ENCODE measurements at places on chromosomes 7 and 10.

- DNase-seq, result peak; percentile 97
These were observed 93.3 kb downstream of the CUL2 start for GRCh38 chr10:34996843-34997242.

DNA sequence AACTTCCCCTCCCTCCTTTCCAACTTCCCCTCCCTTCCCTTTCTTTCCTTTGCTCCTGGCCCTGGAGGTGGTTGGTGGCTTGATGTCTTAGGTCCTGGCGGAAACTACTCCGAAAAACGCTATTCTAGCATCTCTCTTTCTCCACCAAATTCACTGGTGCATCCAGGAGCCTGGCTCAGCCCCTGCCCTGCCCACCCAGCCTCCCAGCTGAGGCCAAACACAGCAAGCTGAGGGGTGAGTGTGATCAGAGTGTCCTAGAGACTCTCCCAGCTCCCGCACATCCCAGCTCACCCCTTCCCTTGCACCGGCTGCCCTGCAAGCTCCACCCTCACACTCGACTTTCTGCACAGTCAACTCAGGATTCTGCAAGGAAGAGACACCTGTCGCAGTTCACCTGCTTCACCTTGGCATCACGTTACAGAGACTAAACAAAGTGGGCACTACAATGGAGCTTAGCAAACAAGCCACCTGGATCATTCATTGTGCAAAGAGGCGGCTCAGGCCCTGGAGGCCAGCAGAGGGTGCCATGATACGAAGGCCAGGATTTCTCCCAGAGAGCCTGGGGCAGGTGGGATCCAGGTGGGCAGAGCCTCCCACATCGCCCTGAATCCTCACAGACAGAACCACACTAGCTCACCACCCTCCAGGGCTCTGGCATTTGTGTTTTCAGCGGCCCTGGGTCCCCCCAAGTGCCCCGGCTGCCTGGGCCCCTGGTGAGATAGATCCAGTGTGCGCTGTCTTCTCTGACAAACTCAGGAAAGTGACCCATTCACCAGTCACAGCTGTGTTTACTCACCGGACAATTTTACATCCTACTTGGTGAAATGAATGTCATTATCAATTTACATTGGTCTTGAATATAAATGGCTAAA is 169.6 kb downstream of the TCERG1L start:
- DNase-seq, result no peak

- DNase-seq, result no peak
These were observed 657 bp upstream of the TMEM178B start for GRCh38 chr7:141073173-141073640.

DNA sequence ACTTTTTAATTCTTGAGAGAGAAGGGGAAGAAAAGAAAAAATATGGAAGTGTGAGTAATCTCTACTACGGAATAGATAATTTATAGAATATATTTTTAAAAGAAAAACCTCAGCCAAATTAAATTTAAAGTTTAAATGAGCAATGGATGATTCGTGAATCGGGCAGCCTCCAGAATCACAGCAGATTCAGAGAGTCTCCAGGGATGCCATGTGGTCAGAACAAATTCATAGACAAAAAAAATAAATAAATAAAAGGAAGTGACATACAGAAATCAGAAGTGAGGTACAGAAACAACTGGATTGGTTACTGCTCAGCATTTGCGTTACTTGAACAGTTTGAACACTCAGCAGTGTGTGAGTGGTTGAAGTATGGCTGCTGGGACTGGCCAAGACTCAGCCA is 53.0 kb downstream of the PHYHIPL start:
- DNase-seq, result no peak

DNA sequence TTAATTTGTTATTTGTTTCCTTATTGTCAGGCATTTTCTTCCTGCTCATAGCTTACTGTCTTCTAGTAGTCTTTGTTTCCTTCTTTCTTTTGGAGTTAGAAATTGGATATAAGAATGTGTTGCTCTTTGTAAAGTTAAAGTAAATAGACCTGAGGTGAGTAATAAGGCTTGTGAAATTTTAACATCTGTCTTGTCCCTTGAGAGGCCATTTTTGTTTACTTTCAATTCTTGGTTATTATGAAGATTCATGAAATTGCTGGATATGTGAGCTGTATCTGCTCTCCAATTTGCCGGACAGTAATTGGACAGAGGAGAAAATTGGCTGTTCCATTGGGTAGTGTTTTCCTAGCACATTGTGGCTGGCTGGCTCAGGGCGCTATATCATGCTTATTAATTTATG is 260.7 kb downstream of the EXOC4 start:
- DNase-seq, result no peak

GRCh38 chr10:4838743-4839142 is 12.7 kb downstream of the AKR1E2 start:
- no peak for DNase-seq

GRCh38 chr7:48041653-48041970 is 6.3 kb downstream of the C7orf57 start:
- DNase-seq, result no peak

DNA sequence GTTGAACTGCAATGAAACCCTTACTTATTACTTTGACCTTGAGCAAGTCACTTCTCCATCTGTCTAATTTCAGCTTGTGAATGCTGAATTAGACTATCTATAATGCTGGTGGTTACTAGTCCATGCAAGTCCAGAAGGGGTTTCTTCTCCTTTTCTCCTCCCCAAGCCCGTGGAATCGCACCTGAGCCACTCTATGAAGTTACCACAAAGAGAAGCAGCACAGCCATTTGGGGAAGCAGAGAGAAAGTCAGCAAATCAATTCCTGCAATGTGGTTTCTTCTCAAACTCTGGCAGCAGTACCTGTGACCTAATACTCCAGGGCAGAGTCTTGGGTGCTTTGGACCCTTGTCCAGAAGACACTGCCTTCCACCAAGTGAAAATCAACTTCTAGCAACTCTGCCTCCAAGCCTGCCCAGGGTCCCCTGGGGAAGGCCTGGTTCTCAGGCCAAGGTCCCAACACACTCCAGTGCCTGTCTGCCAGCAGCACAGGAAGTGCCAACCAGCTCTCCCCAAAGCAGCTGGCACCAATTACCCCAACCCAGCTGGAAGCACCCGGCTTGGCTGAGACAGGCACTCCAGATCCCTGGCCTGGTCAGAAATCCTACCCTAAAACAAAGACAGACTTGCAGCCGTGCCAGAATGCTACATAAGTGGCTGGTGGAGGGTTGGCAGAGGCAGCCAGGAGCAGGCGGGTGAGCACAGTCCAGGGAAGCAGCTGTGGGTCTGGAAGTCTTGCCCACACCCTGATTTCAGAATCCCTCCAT is 200.3 kb downstream of the LSM5 start:
- no peak for DNase-seq

GRCh38 chr10:43396061-43396927 is 12.7 kb downstream of the HNRNPF start:
- peak; percentile 73 for DNase-seq

- no peak for DNase-seq
These were observed 22.3 kb downstream of the MDFIC start for GRCh38 chr7:114943953-114944744.

GRCh38 chr10:93872375-93873158 is 21.2 kb upstream of the SLC35G1 start:
- DNase-seq, result no peak

GRCh38 chr10:11685787-11686218 is 56.4 kb upstream of the ECHDC3 start:
- no peak for DNase-seq

GRCh38 chr7:53656881-53657280 is 621.4 kb downstream of the POM121L12 start:
- DNase-seq, result no peak

- no peak for DNase-seq
These were observed 669.4 kb downstream of the NRG3 start for GRCh38 chr10:82544377-82544776.

GRCh38 chr10:128469515-128469914 is 343.3 kb upstream of the MKI67 start:
- no peak for DNase-seq

GRCh38 chr10:133002685-133003084 is 60.3 kb upstream of the CFAP46 start:
- DNase-seq, result no peak

DNA sequence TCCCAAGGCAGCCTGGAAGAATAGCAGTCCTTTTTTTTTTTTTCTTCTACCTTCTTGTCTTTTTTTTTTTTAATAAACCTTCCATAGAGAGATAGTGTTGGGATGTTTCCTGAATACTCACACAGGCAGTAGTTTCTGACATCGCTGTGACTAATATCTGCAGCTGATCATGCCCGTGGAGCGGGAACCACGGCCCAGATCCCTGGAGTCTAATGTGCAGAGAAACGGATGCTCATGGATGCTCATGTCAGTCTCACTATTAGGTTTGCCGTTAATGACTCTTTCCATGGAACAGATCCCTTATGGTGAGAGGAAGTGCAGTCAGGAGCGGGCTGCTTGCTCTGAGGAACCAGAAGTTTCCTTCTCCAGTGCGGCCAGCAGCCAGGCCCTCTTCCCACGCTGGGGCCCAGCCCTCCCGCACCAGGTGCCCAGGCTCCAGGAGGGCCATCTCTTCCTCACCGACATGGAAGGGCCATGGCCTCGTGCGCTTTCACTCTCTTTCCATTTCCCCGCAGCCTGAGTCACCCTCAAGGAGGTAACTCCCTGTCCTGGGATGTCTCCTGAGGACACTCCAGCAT is 132.5 kb downstream of the WDR37 start:
- DNase-seq, result no peak

- DNase-seq, result no peak
These were observed 65.6 kb downstream of the PKD1L1 start for GRCh38 chr7:47882635-47883034.

GRCh38 chr7:79298145-79298760 is 155.2 kb downstream of the MAGI2 start:
- DNase-seq, result peak; percentile 7

- DNase-seq, result no peak
These were observed 24.3 kb upstream of the OPN4 start for GRCh38 chr10:86630079-86630478.

DNA sequence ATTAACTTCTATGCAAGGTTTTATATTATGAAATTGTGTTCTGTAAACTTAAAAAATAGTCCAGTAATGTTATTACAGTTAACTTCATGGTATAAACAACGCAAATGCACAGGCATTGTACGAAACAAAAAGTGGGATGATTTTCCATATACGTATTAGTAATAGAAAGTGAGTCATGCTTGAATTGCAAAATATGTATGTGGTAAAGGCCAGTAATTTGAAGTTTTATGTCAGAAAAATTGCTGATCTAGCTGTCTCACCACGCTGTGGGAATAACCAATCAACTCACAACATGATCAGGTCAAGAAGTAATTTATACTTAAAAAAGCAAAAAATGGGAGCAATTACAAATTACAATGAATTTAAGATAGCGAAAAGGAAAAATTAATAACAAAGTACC is 37.0 kb upstream of the GLI3 start:
- DNase-seq, result no peak

DNA sequence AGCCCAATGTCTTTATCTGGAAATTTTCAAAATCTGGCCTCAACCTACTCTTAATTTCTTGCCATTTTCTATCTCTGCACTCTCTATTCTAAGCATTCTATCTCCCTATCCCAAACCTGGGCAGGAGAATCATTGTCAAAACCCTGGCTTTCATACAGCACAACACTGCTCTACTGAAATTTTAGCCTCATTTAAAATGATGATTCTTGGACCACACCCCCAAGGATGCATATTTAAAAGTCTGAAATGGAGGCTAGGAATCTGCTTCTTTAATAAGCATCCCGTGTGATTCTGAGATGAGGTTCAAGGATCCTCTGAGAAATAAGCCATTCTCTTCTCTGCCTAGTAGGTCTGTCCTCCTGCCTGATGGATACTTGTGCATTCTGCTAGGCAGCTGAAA is 50.8 kb upstream of the EGR2 start:
- DNase-seq, result no peak

DNA sequence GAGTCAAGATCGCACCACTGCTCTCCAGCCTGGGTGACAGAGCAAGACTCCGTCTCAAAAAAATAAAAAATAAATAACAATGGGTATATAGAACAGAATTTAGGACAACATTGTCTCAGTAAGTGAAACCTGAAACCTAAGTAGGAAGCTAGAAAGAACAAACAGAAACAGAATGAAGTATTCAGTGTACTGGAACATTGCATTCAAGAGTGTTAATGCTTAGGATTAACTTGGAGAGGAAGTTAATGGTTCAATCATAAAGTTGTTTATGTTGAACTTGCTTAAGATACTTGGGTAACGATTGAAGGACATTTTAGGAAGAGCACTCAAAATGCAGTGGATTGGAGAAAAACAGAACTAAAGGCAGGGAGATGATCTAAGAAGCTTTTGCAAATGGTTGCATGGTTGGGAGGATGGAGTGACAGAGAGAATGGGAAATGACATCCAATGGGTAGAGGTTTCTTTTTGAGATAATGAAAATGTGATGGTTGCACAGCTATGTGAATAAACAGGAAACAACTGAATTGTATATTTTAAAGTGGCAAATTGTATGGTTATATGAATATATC is 233.7 kb downstream of the ADK start:
- DNase-seq, result no peak

DNA sequence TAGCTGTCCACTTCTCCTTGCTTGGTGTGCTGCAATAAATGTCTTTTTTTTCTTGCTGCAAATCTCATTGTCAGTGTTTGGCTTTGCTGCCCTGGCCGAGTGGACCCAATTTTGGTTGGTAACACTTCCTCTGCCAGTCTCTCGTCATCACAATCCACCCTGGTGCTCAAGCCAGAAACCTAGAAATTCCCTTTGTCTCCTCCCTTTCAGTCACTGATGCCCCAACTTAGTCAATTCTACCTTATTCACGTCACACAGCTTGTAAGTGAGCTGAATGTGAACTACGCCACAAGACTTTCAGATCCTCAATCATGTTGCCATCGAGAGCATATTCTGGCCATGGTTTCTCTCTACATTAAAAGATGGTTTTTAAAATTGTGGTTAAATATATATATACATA is 13.0 kb upstream of the FRA10AC1 start:
- no peak for DNase-seq

- no peak for DNase-seq
These were observed 87.2 kb upstream of the CTBP2 start for GRCh38 chr10:125247576-125247975.

DNA sequence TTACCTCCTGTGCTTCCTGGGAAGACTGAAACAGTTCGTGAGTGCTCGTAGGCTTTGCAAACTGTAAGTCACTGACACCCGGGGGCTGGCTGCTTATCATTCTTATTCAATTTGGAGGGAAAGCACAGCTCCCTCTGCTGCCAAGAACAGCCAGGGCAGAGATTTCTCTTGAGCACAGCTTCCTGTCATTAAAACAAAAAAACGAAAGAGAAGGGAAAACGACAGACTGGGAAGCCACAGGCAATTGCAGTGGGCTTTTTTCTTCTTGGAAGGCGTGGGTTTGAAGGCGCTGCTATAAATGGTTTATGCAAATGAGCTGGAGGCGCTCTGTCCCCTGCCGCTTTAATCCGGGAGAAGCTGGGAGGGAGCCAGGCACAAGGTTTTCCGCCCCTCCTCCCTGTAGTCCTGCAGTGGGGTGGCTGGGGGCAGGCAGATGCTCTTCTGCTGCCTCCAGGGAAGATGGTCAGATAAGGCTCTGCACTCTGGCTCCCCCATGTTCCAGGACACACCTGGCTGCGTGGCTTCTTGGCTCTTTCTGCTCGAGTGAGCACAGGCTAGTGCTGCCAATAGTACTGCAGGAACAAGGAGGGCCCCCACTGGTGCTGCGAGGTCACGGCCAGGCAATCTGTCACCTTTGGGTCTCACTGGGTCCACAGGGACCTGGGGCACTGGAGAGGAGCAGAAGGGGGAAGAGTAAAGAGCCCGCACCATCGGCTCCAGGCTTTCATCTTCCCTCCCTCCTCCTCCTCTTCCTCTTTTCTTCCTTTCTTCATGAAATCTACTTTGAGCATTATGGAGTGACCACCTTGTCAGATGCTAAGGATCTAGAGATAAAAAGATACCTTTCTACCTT is 49.5 kb downstream of the NEURL1 start:
- DNase-seq, result no peak

GRCh38 chr7:19971956-19972355 is 198.5 kb upstream of the TMEM196 start:
- DNase-seq, result no peak

All from HL-60 (cell line).